ENCODE measurements at places on chromosomes 16 and 17.

DNA sequence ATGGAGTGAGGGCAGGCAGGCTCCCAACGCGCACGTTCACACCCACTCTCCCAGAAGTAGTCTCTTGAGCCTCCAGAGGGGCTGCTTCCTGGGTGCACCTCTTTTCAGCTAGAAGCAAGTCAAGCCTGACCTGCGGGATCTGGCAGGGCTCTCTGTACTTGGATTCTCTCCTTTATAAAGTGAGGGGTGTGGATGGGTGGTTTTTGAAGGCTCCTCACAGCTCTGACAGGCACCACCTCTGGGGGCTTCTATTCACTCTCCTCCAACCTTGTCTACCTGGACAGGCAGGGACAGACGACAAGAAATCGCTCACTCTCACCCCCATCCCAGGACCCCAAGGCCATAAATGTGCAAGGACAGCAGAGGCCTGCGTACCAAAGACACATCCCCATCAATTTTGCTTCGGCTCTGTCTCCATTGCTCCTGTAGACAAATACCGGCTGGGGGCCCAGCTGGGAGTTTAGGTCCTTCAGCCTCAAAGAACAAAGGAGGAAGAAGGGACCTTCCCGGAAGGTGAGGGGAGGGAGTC, 814 bp upstream of the DYNLL2 start:
- DNase-seq = no peak

DNA sequence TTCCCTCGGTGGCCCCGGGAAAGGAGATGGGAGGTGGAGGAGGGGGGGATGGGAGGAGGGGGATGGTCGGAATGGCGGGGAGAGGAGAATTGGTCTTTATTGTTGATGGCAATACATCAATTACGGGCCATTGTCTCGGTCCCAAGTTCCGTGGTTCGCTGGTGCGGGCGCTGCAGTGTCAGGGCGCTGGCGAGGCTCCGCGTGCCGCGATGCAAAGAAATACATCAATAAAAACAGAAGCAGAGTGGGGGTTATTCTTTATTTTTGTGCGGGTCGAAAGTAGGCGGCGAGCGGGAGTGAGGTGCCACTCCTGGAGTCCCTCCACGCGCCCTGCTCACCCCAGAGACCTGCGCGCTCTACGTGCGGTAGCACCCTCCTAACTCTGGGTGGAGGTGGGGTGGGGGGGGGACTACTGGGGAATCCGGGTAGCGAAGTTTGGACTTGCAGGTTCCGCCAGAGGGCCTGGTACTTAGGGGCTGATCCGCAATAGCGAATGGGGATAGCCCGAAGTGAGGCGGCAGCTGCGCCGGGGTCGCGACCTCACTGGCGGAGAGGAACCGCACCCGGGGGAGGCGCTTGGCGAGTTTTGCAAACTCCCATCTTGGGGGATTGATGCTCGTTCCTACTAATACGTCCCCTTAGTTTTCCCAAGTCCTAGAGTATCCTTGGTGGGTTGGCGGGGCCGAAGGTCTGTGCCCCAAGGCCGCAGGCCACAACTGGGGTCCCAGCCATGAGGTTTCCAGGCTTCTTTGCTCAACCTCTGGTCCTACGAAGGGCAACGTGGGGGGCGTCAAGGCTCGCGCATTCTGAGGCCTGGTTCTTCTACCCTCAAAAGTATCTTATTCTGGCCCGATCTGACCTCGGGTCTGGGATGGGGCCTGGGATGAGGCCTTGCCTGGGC, 3.5 kb upstream of the SALL1 start:
- no peak for DNase-seq

DNA sequence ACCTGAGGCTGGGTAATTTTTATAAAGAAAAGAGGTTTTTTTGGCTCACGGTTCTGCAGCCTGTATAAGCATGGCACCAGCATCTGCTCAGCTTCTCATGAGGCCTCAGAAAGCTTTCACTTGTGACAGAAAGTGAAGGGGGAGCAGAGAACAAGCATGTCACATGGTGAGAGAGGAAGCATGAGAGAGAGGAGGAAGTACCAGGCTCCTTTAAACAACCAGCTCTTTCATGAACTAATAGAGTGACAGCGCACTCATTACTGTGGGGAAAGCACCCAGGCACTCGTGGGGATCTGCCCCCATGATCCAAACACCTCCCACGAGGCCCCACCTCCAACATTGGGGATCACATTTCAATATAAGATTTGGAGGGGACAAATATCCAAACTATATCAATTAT, 86.8 kb downstream of the USP32 start:
- no peak for DNase-seq

DNA sequence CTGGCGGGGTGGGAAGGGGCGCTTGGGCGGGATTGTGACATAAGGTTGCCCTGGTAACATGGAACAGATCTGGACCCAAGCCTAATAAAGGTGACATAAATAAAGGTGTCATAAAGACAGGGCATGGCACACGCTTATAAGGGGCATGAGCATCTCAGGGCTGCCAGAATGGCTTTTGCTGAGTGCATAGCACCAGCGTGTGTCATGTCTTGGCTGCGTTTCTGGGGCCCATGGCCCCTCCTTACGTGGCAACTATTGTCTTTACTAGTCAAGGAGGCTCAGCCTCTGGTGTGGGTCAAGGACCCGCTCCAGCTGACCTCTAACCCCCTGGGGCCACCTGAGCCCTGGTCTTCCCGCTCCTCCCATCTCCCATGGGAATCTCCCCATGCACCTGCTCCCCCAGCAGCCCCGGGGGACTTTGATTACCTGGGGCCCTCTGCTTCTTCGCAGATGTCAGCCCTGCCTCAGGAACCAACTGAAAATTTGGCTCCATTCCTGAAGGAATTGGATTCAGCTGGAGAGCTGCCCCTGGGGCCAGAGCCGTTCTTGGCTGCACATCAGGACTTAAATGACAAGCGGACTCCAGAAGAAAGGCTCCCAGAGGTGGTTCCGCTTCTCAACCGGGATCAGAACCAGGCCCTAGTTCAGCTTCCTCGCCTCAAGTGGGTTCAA, 13.9 kb downstream of the LRRC37B start:
- DNase-seq = no peak

GRCh38 chr17:81556175-81556691, 4.1 kb upstream of the FAAP100 start:
- no peak for DNase-seq

DNA sequence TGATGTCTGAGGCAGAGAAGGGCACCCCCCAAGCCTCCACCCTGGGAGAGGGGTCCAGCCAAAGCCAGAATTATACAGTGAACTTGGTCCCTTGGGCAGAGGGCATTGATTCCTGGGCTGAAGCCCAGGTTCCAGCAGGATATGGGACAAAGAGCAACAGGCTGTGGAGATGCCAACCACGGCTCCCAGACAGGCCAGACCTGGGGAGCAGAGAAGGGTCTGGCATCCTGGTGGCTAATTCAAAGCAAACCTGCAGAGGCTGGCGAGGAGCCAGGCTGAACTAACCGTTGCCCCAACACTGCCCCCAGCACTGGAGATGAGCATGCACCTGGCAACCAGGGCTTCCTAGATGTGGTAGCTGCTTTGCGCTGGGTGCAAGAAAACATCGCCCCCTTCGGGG, 3.0 kb downstream of the CES3 start:
- DNase-seq = no peak

GRCh38 chr17:73976147-73976546, 227.3 kb upstream of the RPL38 start:
- DNase-seq = no peak

GRCh38 chr17:21129023-21129681, 2.4 kb downstream of the DHRS7B start:
- DNase-seq = no peak

- no peak for DNase-seq
Measured at GRCh38 chr16:19625039-19625438, 69.5 kb downstream of the VPS35L start.

DNA sequence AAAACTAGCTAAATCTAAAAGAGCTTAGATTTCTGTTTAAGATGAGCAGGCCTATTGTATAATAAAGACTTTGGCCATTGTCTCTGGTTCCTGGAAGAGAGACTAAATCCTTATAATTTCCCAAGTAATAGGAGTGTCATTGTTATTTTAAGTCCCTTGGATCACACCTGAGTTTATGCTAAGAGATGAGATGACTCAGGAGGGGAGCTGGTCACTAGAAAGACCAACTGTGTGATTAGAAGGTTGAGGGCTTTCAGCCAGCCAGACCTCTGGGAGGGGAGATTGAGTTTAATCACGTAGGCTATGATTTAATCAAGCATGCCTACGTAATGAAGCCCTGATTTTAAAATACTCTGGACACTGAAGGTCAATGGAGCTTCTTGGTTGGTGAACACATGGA, 156.9 kb upstream of the C17orf78 start:
- no peak for DNase-seq

GRCh38 chr17:49742166-49742638, 21.7 kb downstream of the FAM117A start:
- DNase-seq = no peak
